Stimulated activated CD8-positive, alpha-beta memory T cell treated with anti-CD3 and anti-CD28 coated beads, Interleukin-7, amount 100 ng/mL, for 48 hours (primary cell): ENCODE measurements at places on chromosomes 5 and 9.

- no peak for DNase-seq
Measured at GRCh38 chr5:136482206-136482605, 116.9 kb upstream of the TRPC7 start.

DNA sequence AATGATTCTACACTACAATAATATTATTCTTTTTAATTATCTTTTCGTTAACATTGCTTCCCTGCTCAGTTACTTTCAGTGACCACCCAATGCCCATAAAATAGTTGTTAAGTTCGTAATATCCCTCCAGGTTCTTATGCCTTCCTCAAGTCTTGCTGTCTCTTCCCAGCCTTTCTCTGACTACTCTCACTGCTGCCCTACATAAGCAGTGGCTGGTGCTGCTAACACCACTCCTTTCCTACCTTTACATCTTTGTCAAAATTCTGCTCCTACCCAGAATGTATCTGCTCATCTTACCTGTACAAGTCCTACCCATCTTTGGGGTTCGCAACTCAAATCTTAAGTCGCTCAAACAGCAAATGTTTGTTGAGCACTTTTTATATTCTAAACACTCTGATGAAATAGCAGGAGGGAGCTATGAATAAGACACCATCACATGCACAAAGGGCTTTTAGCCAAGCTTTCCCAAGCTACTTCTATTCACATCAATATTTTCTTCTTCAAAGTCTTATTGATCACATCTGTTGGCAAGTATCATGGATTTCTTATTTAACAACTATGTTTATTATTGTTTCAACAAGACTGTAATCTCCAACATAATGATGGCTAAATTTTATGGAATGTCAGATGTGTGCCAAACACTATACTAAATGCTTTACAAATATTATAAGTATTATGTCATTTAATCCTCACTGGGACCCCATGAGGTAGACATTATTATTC lies 29.5 kb downstream of the SLC25A46 start:
- no peak for DNase-seq

- DNase-seq, result no peak
Measured at GRCh38 chr5:168356592-168356991, 65.1 kb downstream of the WWC1 start.

GRCh38 chr5:165263536-165263935 lies 1758.1 kb downstream of the MAT2B start:
- DNase-seq, result no peak

DNA sequence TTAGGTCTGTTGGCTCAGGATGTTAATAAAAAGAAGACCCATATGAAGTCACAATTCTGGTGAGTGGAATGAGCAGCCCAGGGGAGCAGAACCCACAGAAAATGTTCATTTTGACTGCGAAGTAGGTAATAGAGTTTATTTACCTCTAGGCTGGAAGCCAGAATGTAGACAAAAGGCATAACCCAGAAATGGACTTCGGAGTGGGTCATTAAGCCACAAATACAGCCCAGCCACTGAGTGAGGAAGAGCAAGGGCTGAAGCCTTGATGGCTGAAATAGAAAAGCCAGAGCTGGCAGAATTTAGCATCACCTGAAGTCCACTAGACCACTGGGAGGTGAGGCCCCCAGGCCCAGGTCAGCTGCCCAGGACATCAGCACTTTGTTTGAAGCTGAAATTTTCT lies 168.0 kb downstream of the NXNL2 start:
- DNase-seq, result no peak

GRCh38 chr9:121612511-121612998 lies 38.9 kb upstream of the DAB2IP start:
- DNase-seq, result no peak

- no peak for DNase-seq
Measured at GRCh38 chr5:109141222-109142200, 268.3 kb downstream of the PJA2 start.

- no peak for DNase-seq
Measured at GRCh38 chr5:78640662-78641474, 7.7 kb downstream of the LHFPL2 start.

DNA sequence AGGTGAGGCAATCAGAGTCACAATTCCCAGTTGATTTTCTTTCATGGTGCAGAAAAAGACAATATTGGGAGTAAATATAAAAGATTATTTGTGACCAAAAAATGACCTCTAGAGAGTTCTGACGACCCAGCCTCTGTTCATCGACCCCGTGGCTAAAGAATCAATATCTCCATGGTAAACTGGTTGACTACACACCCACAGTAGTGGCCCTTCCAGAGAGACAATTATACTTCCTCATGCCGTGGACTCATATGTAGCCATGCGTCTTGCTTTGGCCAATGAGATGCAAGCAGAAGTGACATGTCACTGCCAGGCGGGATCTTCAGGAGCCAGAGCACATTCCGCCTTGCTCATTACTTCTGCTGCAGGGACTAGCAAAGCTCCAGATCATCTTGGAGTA lies 163.3 kb upstream of the RAD23B start:
- DNase-seq, result no peak

GRCh38 chr5:11047030-11047429 lies 286.0 kb upstream of the DAP start:
- no peak for DNase-seq

- DNase-seq, result no peak
Measured at GRCh38 chr9:81529556-81530193, 159.7 kb downstream of the TLE1 start.

DNA sequence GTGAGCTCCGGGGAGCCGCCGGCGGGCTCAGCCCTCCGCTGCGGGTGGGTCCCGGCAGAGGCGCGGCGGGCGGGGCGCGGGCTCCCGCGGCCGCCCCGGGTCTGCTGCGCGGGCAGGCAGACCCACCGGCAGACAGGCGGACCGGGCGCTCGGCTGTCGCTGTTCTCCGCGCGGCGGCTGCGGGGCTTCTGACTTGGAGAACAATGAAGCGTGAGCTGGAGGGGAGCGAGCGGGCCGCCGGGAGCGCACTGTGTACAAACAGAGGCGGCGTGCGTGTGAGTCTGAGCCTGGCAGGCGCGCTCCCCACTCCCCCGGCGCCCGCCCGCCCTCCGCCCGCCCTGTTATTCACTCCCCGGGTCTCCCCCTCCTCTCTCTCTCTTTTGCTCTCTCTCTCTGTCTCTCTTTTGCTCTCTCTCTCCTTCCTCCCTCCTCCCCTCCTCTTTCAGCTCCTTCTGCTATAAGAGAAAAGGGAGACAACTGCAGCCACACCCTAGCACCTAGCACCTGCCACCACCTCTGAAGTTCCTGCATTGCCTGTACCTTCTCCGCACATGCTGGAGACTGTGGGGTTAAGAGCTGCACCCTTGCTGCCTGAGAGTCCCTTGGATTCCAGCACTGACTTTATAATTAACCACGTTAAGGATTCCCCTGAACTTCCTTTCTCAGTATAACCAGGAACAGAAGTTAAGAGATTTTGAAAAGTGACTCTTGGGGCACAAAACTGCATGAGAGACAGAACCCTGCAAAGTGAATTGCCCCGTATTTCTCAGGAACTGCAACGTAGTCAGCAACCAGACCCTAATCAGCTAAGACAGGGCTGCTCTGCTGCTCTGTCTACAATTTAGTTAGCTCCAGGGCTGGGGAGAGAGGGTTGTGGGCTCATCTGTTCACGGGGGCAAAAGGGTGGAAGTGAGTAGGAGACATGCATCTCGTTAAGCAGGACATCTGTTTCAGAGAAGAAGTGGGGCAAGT lies at the start of gene EDIL3:
Gene EDIL3 (minus strand): TSS at position 277 of the 972 bp plus-strand sequence. CDS start 506 bp downstream, outside the sequence.
- DNase-seq, result no peak

GRCh38 chr5:171435908-171436307 lies 16.5 kb downstream of the FGF18 start:
- DNase-seq, result no peak

DNA sequence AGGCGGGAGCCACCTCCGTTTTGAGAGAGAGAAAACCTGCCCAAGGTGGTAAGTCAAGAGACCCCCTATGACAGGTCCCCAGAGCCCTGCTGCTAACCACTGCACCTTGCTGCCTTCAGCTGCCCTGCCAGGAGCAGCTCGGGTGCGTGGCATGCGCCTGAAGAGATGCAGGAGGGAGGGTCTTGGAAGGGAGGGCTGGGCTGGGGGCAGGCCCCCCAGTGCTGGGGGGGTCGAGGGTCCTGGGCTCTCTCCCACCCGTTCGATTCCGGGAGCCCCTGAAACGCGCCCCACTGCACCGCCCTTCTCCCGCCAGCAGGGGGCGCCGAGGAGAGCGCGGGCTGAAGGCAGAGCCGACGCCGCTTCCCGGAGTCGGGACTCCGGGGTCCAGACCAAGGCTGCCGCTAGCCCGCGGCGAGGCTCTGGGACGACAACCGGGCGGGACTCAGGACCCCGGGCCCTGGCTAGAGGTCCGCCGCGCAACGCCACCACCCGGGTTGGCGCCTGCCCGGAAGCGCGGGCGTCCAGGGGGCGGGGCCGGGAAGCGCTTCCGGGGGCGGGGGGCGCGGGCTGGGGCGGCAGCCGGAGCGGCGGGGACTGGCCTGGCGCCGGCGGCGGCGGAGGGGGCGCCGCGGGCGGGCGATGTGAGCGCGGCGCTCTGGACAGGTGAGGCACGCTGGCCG lies at the start of gene ZBTB34:
Gene ZBTB34 (plus strand): TSS at position 563 of the 680 bp plus-strand sequence. CDS start 18,761 bp downstream, outside the sequence.
- DNase-seq, result peak; percentile 49

DNA sequence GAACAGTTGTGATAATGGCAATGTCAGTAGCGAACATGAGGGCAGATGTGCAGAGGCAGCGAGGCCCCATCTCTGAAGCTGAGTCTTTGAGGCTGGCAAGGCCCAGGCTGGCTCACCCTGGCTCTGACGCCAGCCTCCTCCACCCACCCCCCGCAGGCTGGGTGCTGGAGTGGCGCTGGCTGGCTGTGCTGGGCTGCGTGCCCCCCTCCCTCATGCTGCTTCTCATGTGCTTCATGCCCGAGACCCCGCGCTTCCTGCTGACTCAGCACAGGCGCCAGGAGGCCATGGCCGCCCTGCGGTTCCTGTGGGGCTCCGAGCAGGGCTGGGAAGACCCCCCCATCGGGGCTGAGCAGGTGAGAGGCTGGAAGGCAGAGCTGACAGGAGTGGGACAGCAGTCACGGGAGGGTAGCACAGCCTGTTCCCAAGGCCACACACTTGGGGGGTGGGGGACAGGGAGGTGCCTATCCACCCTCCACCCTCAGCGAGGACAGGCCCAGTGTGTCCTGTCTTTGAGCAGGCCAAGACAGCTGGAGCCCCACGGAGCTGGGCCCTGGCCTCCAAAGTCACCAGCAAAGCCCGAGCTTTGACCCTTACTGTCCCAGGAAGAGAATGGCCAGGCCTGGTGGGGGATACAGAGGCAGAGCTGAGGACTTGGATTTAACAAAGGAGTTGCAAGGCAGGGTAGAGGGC lies 5.6 kb downstream of the SLC2A8 start:
- DNase-seq, result no peak

DNA sequence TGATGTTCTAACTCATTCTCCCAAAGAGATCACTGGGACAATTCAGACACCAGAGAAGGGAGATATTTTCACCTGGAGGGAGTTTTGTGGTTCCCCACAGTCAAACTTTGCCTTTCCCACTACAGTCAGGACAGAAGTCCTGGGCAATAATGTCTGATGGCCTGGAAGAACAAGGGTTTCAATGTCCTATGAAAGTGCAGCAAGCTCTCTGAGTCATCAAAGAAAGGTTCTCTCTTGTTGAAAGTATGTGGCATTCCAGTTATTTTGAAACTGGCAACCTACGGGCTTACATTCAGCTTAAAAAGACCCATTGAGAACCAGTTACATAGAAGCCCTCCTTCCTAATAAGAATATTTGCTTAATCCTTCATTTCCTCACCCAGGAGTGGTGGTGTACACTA lies 103.9 kb downstream of the INSYN2B start:
- no peak for DNase-seq

DNA sequence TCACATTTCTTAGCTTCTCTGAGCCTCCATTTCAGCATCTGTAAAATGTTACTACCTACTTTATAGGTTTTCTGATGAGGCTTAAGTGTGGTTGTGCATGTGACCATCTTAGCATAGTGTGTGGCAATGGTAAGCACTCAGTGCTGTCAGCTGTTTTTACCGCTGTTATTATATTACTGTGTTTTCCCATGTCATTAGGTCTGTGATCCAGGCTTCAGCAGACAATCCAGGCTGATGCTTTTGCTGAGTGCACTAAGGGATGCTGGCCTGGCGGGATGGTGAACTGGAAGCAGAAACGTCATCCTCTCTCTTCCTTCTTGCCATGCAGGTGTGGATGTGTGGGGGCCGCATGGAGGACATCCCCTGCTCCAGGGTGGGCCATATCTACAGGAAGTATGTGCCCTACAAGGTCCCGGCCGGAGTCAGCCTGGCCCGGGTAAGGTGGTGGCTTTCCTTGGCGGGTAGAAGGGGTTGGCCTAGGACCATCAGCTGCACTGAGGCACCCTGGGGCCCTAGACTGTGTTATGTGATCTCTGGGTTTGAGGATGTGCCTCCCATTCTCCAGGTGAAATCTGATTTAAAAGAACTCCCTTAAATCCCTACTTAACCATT lies 41.9 kb upstream of the SAP30L start:
- no peak for DNase-seq

DNA sequence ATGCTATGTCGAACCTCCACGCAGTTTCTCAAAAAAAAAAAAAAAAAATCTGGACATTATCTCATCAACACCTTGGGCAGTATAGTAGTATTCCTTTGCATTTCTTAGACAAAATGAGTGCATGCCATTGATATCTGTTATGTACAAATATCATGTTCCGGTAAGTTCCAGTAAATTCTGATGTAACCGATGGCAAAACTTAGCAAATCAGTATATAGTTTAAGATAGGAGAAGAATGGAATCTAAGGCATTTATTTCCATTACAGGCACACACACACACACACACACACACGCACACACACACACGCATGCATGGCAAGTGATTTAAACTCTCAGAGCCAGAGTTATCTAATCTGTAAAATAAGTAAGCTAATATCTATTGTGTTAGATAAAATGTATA lies 356.5 kb upstream of the TUSC1 start:
- no peak for DNase-seq

DNA sequence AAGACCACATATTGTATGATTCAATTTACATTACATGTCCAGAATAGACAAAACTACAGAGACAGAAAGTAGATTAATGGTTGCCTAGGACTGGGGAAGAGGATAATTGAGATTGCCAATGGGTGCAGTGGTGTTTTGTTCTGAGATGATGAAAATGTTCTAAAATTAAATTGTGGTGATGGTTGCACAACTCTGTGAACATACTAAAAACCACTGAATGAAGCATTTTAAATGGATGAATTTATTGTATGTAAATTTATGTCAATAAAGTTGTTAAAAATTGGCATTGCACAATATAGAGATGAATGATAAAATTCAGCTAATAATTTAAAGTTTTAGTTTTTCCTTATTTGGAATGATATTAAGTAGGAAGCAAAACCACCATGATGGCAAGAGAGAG lies 109.5 kb upstream of the NR4A3 start:
- no peak for DNase-seq

GRCh38 chr9:69461103-69461887 lies 136.3 kb downstream of the ENTREP1 start:
- DNase-seq, result no peak

GRCh38 chr5:107516452-107517184 lies 154.1 kb downstream of the EFNA5 start:
- DNase-seq, result no peak
